ENCODE measurements at places on chromosomes 16 and 17.

GRCh38 chr17:74848656-74849399, 10.9 kb downstream of the GRIN2C start:
- DNase-seq: no peak

- DNase-seq: no peak
Measured at GRCh38 chr17:8076502-8077266, 10.8 kb downstream of the ALOX12B start.

DNA sequence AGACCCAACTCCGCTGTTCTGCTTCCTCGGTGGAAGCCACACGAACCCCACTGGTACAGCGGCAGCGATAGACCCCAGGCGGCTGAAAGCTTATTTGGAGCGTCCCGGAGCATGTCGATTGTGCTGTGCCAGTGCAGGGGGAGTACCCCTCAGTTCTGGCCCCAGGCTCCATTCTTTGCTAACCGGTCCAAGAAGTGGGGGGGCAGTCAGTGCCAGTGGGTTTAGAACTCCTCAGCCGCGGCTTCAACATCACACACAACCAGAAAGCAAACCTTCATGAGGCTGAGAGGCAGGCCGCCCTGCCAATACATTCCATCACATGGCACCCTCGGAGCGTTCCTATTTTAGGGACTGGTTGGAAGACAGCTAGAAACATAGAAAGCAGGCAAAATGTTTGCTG, 1.7 kb upstream of the MNT start:
- DNase-seq: no peak

- DNase-seq: no peak
Measured at GRCh38 chr17:63086483-63087185, 120.6 kb downstream of the TANC2 start.

GRCh38 chr17:77025781-77026180, 115.0 kb upstream of the SEC14L1 start:
- no peak for DNase-seq

DNA sequence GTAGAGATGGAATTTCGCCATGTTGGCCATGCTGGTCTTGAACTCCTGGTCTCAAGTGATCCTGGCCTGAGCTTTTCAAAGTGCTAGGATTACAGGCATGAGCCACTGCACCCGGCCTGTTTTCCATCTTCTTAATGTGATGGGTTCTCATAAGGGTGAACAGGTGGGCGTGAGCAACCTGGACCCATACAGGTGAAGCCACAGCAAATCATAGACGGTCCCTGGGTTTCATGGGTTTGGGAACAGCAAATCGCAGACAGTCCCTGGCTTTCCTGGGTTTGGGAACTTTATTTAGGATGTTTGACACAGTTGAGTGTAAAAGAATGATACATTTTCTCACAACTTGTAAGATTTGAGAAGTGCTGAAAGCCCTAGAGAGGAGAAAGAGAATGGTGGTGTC, 12.9 kb upstream of the MEIOB start:
- no peak for DNase-seq
